ENCODE measurements at places on chromosomes 1 and 21. TPM values are rescaled to one million over a fixed set of nuclear protein-coding genes. Genes with fewer than 3 reads are reported as not detected.

The TNFAIP8L2 gene
- not detected for total RNA-seq

The RBP7 gene
- total RNA-seq: not detected

DNA sequence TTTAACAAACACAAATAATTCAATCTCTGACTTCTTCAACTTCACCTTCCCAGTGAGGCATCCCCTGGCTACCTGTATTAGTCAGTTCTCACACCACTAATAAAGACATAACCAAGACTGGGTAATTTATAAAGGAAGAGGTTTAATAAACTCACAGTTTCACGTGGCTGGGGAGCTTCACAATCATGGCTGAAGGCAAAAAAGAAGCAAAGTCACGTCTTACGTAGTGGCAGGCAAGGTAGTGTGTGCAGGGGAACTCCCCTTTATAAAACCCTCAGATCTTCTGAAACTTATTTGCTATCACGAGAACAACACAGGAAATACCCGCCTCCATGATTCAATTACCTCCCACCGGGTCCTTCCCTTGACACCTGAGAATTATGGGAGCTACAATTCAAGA is 478.5 kb downstream of the ADGRL2 start:
- DNase-seq: no peak

- no peak for DNase-seq
Observed at GRCh38 chr1:209132736-209133467, 450.6 kb upstream of the CAMK1G start.
